ENCODE measurements at places on chromosomes 5 and 9.

GRCh38 chr5:91361055-91361701, 21.9 kb downstream of the ARRDC3 start:
- DNase-seq = no peak

DNA sequence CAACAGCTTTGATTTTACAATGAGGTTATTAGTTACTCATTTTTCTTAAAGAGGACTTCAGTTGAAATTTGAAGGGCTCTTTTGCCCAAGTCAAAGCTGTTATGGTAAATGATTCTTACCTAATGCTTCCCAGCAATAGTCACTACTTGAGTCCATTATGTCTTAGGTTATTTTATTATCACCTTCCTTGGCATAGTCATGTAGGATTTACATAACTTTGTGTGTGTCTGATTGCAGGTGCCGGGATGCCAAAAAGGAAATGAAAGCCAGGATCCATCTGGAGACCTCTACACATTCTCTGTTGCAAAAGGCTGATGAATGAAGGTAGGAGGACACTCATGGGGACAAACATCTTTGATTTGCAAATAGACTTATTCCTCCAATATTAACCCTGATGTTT, 38.8 kb upstream of the PLPPR1 start:
- DNase-seq = no peak

GRCh38 chr9:123341816-123342215, 14.2 kb upstream of the CRB2 start:
- no peak for DNase-seq

- no peak for DNase-seq
These were observed 19.7 kb downstream of the ANP32B start for GRCh38 chr9:98002808-98003207.

DNA sequence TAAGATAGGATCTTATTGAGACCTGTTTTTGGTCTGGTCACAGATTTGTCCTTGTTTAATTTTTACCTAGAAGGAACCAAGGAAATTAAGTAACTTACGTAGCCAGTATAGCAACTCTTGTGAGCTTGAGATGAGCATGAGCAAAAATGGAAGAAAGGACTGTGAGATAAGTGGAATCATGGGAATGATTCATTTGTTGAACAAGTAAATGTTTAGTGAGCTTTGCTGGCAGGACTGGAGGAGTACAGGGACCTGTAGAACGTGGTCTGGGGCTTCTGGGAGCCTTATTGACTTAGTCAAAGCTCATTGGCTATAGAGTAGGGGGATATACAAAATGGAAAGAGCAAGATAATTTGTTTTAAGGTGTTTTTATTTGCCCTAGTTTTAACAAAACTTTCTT, 3.0 kb downstream of the RAD23B start:
- peak; percentile 47 for DNase-seq

- no peak for DNase-seq
These were observed 645 bp downstream of the SAP30L start for GRCh38 chr5:154446195-154447088.

- no peak for DNase-seq
These were observed 95.8 kb downstream of the CNTLN start for GRCh38 chr9:17230646-17231045.

- DNase-seq = no peak
These were observed 1173.2 kb downstream of the TAF11L14 start for GRCh38 chr5:18807256-18808149.

GRCh38 chr5:39775086-39775796, 350.5 kb upstream of the DAB2 start:
- DNase-seq = peak; percentile 74

- no peak for DNase-seq
These were observed 4.6 kb upstream of the DNAJC18 start for GRCh38 chr5:139443831-139444453.

DNA sequence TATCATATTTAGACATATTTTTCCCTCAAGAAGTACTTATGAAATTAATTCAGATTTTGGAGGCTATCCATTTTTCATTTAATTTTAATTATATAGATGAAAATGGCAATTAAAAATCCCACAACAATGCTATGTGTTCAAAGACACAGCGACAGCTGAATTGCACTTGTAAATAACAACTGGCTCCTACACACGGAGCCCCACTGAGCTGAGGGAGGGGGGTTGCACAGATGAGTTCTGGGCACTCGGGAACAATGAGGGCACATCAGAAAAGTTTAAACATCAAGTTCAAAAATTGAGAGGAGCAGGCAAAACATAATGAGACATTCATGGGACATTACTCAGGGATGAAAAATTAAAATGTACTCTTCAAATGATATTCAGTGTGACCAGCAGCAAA, 104.9 kb downstream of the MARCHF3 start:
- DNase-seq = no peak

DNA sequence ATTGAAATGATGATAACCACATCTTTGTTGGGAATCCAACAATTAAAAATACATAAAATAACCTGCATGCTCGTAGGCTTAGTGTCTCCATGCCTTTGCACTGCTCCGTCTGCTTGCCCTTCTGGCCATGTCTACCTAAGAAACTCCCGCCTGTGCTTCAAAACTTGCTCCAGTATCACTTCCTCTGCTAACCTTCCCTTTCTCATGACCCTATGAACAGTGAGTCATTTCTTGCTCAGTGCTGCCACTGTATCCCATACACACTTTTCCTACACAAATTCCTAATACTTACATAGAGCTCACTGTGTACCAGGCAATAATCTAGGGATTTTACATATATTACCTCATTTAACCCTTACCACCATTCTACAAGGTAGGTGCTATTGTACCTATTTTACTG, 33.5 kb downstream of the TMEM245 start:
- no peak for DNase-seq

- DNase-seq = no peak
These were observed 342.7 kb downstream of the DIRAS2 start for GRCh38 chr9:90299968-90300367.

- DNase-seq = peak; percentile 80
These were observed 31.2 kb downstream of the SEMA4D start for GRCh38 chr9:89466451-89467277.

GRCh38 chr9:130022566-130023143, 20.3 kb downstream of the FNBP1 start:
- no peak for DNase-seq

DNA sequence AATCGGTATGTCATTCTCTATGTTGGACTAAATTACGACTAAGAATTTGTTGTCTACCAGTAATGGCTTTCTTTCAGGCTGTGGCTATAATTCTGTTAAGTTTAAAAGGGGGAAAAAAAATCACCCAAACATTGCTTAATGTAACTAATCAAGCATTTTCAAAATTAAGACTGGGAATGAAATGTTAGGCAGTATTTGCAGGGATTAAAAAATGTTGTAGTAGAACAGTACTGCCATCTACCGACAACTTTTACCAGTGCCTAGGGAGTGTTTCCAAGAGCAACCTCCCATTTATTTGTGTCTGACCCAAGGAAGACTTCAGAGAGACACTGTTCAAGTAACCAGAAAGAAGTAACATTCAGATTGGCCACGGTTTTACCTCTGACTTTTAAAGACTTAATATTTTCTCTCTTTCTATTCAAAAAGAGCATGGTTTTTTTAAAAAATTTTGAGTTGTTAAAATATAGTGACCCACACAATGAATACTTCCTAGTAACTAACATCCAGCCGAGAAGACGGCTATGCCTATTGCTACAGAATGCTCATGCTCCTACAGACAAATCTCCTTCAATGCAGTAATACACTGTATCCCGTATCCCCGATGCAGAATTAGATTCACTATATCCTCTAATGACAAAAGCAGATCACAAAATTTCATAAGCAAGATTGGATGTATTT, 92.4 kb downstream of the ARL15 start:
- peak; percentile 12 for DNase-seq

DNA sequence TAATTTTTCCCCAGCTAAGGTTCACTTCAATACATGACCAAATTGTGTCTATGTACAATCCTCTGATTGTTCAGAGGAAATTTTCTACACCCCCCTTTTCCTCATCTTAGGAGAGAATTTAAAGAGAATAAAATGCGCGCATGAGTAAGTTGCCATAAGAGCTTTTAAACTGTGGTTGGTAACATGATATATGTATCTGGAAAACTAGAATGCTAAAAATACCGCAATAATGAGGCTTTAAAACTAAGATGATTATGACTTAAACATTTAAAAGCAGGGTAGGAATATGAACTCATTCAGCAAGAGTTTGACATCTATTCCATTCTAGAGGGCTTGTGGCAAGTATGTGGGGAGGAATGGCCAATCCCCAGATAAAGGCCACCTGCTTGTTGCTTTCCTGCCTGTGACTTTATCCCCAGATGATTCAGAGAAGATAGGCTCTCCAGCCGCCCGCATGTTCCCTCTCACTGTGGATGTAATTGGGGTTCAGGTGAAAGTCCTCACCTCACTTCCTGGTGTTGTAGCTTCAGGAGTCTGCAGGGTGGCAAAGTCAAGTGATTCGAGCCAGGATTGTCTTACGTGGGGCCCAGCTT, 26.5 kb upstream of the BASP1 start:
- DNase-seq = no peak

GRCh38 chr5:38776149-38776896, 69.5 kb upstream of the OSMR start:
- no peak for DNase-seq

DNA sequence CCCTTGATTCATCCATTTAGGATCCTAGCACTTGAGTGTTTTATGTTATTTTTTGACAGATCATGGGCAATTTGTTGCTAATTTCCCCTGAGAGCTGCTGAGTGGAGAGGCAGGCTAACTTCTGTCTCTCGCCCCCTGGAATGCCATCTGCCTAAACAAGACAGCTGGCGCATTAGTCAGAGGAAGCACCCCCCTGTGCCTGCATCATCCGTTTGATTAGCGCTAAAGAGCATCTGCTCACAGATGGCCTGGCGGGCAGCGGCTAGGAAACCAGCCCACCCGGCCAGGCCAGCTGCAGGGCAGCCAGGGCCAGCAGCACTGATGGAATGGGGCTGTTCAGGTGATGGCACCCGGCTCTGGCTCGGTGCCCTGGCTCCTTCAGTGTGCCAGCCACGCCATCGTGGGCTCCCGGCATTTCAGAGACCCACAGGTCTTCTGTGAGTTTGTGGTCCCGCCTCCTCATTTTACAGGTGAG, 22.9 kb upstream of the ASS1 start:
- DNase-seq = no peak

DNA sequence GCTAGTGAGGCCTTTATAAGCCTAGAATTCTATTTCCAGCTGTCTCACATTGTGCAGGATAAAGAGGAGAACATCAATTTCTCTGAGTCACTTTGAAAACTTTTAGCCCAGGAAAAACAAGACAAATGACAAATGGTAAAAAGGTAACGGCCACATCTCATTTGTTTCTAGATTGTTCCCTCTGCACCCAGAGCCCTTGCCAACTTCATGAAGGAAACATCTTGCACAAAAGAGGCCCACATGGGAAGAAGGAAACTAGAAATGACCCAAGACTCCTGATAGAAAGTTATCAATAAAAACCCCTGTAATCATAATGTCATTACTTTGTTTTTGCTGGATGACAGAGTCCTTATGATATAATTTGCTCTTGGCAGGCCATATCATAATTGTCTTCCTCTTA, 5.3 kb downstream of the DPYSL3 start:
- DNase-seq = no peak

GRCh38 chr5:135356522-135357318, 42.3 kb downstream of the MACROH2A1 start:
- DNase-seq = no peak

DNA sequence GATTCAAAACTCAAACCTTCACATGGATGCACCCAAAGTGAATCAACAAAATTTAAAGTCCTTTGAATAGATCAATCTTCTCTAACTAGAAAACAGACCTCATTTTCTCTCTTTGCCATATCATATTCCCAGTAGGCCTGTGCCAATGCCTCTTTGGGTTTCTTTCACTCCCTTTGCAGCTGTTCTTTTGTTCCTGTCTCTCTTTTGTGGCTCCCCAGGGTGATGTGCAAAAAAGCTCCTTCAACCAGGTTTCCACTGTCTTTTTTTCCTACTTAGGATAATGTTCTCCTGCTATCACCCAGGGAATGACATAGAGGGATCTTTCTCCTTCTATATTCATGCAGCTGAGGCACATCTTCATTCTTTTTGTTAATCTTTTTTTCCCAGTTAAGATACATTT, 54.6 kb downstream of the MARCHF3 start:
- no peak for DNase-seq

- no peak for DNase-seq
These were observed 45.5 kb downstream of the HTR1A start for GRCh38 chr5:63916786-63917185.

GRCh38 chr9:8627976-8628679, 828.5 kb upstream of the DMAC1 start:
- no peak for DNase-seq

DNA sequence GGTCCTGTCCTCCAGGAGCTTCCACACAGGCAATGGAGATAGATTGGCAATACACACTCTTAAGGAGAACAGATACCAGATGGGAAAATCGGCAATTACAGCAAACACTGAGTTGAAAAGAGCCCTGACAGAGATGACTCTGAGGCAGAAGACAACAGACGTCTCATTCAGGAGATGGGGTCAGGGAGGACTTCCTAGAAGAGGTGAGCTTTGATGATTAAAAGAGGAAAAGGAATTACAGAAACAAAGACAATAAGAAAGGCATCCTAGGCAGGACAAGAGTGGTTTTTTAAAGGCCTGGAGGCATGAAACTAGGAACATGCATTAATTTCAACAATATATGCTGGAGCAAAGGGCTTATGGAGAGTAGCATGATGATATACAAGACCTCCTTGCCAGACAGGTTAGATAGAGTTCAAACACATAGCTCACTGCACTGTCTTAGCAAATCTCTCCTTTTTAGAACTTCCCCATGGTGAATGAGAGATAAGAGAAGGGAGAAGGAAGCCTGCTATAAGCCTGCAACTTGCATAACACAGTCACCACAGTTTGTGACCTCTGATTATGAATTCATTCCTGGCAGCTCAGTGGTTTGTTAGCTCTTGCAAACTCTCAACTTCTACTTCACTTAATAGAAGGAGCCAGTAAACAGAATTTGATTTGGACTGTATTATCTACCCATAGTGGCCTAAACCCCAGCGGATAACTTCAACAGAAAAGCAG, 48.5 kb downstream of the SIL1 start:
- DNase-seq = no peak

GRCh38 chr5:129419292-129419691, 40.8 kb upstream of the ADAMTS19 start:
- no peak for DNase-seq

DNA sequence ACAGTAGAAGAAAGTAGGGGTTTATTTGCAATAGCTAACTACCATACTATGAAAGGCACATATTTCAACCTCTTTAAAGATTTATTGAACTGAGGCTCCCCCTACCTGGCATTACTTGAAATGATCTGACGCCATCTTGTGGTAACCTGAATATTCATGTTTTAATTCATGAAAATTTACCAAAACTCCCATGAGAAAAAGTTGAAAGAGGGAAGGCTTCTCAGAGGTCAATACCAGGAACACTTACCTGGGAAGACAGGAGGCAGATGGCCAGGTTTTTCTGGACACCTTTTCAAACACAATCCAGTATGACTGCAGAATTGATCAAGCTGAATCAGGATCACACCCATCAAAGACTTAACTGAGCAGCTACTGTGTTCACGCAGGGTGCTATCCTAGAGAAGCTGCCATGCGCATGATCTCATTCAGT, 9.4 kb downstream of the PRELID2 start:
- DNase-seq = no peak

- no peak for DNase-seq
These were observed 125.1 kb downstream of the ESM1 start for GRCh38 chr5:54860321-54860720.
